Thoracic aorta (tissue), 2 donors: ENCODE measurements at places on chromosomes 4 and X. TPM values are rescaled to one million over a fixed set of nuclear protein-coding genes. Genes with fewer than 3 reads are reported as not detected.

Gene TRIM75
- total RNA-seq, result not detected

Gene GAGE2A
- not detected for total RNA-seq

Gene TSPAN6
- total RNA-seq, result 13.0 TPM

Gene PASD1
- total RNA-seq, result not detected

GRCh38 chrX:127568691-127569090 lies 483.5 kb downstream of the ACTRT1 start:
- no peak for DNase-seq
- no peak overlapping the region for H3K27ac ChIP-seq
- H3K36me3 ChIP-seq, result no peaks in the 10 kb centered on the region
- H3K4me1 ChIP-seq, result no peaks in the 10 kb centered on the region
